ENCODE measurements at places on chromosomes 7 and 10.

DNA sequence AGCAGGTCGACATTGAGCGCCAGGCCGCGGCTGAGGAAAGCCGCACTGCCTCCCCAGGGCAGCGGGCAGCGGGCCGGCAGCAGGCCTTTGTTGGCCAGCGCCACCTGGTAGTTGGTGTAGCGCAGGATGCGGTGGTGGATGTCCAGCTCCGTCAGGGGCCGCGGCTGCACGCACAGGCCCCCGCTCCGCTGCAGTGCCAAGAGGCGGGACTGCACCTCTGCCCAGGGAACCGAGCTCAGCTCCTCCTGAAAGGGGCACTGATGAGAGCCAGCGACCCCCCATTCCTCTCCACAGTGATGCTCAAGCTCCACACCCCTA, 5.2 kb downstream of the ATG9B start:
- no peak for DNase-seq

- no peak for DNase-seq
Measured at GRCh38 chr7:12761111-12761510, 73.7 kb downstream of the ARL4A start.

GRCh38 chr7:120802751-120803150, 55.2 kb downstream of the TSPAN12 start:
- no peak for DNase-seq

DNA sequence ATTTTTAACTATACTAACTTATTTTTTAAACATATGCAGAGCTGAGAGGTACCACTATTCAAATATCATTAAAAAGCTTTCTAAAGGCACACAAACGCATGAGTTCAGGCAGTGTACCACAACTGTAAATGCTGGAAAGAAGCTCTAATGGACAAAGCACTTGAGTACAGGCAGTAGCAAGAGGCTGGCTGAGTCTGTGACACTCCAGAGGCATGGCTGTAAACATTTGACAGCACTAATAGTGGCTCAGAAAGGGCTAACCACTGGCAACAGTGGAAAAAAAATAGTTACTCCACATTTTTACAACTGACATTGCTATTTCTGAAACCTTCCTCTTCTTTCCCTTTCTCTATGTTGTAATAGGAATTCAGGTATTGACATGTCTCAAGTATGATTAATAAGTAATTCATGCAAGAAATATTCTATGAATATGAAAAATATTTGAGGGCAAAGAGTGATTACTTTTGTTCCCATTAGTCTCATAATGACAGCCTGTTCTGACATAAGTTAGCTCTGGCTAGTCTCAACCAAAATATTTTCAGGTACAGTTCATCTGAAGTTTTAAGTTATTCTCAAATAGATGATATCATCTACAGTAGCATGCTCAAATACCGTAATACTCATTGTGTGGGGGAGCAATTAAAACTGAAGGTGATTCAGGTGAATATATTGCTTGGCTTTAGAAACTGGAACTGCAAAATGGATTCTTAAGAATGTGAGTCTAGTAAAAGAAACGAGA, 324.0 kb upstream of the POT1 start:
- DNase-seq: no peak

DNA sequence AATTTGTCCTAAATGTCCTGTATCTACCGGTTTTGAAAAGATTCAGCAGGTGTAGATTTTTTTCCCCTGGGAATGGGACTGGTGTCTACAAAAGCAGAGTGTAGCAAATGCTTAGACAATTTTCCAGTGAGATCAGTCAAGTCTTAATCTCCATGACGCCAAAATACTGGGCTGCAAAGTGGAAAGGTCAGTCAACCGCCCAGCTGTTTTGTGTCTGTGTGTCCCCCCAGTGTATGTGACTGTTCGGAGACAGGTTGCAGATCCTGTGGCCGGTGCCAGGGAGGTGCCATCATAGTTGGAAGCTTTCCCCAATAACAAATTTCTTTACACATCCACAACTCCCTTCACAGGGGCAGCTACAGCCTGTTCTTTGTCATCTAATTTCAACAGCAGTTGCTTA, 263.8 kb downstream of the ARHGAP12 start:
- DNase-seq: no peak

DNA sequence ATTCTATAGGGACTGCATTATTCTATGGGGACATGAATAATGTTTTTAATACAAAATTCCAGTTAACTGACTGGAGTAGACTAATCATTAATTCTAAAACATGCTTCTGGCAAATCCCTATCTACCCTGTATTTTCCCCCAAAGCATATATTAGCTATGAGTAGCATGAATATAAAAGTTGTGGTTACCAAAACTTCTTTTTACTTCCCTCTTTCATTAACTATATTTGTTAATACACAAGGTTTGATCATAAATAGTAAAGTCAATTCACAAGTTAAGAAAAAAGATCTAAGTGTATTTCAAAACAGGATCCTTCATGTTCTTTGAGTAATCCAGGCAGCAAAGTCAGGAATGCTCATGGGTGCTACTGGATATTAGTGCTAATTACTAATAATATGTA, 2.9 kb upstream of the RALA start:
- no peak for DNase-seq

DNA sequence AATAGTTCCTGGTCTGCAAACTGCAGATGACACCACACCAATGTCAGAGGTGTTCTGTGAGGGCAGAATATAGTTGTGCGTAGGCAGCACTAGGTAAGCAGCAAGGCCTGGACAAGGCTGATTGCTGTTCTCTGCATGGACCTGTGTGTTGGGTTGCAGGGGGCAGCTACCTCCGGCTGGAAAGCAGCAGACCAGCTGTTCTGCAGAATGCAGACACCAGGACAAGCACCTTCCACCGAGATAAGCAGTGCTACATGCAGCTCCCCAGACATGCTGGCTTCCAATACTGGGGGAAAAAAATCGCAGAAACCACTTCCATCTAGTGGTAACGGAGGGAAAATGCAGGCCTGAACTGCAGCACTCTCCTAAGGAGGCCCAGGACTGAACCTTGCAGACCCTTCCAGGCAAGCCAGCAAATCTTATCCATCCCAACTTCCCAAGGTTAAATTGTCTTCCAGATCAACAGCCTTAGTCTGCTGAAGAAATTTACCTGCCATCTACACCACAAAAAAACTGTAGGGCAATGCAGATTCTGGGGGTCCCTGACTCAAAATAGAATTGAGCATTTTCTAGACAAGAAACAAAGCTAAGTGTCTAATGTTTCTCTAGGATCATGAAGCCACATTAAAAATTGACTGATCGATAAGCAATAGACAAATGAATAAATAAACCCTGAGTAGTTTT, 50.5 kb upstream of the COBL start:
- no peak for DNase-seq

DNA sequence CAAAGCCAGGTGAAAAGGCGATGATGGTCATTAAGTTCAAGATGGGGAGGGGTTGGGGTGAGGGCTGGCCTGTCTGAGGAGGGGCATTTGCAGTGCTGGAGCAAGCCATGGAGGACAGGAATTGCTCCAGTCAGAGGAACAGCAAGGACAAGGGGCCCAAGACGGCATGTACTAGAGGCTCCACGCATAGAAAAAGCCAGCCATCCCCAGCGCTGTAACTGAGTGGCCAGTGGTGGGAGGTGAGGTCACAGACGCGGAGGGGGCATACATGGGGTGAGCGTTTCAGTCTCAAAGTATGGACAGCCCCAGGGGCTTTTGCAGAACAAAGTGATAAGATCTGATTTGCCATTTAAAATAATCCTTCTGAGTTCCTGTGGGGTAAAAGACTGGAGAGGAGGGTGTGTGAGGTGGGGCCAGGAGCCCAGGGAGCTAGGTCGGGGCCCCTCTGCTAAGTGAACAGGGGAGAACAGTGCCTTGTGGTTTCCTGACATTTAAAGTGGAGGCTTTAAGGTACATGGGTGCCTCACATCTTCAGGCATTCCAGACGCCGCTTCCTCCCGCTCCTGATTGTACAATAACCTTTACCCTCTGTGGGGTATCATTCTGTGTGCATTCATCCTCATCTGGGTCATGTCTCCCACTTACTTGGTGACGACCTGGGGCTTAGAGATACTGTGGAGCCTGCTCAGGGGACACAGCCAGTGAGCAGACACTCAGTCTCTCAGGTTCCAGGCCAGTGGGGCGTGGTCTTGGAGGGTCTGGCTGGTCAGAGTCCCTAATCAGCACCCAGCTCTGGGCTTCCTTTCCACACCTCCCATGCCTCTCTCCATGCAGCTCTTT, 105.6 kb upstream of the GPR26 start:
- no peak for DNase-seq

DNA sequence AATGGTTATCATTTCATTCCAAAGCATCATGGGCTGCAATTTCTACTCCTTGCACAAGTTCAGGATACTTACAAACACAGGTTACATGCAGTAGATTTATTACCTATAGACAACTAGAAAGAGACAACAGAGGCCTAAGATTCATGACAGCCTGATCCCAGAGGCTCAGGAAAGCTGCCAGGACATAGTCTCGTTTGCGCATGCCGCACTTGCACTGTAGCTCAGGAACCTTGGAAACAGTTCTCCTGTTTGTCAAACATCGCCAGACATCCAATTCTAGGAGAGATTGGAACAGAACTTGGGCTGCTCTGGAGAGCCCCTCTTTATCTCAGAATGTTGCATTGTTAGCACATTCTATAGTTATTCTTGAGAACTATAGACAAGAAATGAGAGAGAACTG, 216.2 kb upstream of the CDC14C start:
- no peak for DNase-seq

DNA sequence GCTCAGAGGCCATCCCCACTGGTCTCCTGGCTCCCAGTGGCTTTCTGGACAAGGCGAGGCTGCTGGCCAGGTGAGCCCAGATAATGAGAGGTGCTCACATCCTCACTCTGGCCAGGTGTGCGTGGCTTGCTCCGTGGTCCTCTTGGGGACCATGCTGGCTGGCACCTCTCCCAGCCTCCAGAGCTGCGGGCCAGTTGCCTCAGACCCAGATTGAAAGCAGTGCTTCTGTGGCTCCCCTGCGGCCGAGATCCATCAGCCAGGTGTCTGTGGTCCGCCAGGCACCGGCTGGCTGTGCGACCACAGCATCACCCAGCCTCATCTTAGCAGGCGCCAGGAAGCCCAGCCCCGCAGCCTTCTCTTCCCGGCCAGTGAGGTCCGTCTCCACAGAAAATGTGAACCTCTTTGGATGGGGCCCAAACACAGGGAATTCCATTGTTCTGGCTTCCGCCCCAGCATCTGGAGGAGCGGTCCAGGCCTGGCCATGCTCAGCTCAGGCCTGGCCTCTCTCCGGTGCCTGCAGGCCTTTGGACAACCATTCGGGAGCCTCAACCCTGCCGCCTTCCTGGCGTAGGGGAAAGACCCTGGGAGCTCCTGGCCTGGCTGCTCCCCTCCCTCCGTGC, 5.2 kb upstream of the TTYH3 start:
- peak; percentile 48 for DNase-seq

DNA sequence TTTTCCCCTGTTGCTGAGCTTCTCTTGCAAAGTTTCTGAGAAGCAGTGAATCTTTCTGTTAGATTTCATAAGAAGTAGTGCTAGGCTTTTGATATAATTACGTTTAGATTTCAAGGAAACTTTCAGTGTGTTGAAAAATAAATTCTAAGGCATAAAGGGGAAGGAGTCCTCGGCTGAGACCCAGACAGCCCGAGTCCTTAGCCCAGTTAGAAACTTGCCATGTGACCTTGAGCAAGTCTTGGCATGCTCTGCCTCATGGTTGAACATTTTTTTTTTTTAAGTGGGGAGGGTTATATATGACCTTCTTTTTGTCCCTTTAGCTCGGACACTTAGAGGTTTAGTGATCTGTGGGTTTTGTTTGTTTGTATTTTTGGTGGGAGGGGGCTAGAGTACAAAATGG, 117.5 kb downstream of the TCF7L2 start:
- DNase-seq: no peak

DNA sequence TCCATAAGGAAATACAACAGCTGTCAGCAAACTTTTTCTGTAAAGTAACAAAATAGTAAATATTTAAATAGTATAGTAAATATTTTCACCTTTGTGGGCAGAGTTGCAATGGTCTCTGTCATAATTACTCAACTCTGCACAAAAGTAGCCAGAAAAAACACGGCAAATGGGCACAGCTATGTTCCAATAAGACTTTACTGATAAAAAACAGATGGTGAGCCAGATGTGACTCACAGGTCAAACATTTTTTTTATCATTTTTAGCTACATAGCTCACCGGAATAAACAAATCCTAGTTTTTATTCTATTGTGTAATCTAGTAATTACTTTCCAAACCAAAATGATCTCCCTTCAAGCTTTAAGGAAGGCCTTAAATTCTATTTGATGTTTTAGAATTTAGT, 55.3 kb downstream of the NCAPG2 start:
- DNase-seq: peak; percentile 94

DNA sequence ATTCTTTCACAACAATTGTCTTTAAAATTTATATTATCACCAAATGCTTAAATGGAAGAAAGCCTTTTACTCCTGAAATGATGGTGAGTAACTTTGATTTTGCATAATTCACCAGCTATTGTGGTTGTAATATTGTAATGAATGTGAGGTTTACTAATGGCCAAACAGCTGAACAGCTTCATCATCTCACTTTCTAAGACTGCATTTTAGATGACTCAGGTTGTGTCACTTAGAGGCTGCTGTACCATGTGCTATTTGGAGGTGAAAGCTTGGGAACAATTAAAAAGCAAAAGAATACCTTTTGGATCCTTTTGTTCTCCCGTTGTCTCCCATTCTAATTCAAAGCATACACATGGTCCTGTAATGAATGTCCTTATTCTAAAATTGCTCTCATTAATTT, 604.0 kb upstream of the PFKP start:
- no peak for DNase-seq

DNA sequence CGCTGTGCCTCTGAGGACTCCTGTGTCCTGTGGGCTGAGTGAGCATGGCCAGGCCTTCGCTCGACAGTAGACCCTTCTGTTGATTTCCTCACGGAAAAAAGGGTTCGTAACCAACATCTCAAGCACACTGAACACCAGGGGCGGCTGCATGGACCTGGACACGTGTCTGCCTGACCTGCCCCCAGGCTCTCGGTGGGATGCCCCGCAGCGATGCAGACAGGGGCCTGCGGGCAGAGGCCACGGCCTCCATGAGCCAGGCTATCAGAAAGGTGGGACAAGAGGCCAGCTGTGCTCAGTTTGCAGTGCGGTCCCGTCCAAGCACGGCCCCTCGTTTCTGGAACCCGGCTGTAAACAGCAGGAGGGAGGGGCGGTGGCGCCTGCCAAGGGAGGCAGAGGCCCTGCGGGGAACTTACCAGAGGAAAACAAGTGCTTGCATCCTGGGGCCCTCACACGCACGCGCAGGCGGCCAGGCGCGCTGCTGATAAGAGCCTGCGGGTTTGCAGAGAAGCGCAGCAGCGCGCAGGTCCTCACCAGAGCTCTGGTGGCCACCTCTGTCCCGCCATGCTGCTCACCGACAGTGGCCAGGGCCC, 10.6 kb downstream of the GPR146 start:
- peak; percentile 26 for DNase-seq

GRCh38 chr10:130766071-130766470, 545.5 kb downstream of the TCERG1L start:
- no peak for DNase-seq

DNA sequence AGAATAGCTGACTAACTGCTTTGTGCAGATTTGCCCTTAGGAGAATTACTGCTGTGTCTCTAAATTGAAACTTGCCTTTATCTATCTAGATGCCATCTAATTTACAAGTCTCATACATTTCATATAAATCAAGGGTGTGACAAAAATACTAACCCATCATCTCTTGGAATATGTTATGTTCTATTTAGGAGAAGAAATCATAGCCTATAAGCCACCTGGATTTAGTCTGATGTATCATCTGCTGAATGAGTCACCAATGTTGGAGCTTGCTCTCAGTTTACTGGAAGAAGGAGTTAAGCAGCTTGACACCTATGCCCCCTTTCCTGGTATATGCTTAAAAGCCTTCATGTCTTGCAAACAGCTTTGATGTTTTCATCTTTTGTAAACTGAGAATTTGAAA, 43.5 kb downstream of the NUP205 start:
- DNase-seq: peak; percentile 21
